Renal pelvis (tissue), 12 donors: ENCODE measurements at places on chromosomes 2 and 18. TPM values are rescaled to one million over a fixed set of nuclear protein-coding genes. Genes with fewer than 3 reads are reported as not detected.

SPATA3 gene
- polyA plus RNA-seq, result not detected

MXD1 gene
- polyA plus RNA-seq, result 10.7 TPM

DNA sequence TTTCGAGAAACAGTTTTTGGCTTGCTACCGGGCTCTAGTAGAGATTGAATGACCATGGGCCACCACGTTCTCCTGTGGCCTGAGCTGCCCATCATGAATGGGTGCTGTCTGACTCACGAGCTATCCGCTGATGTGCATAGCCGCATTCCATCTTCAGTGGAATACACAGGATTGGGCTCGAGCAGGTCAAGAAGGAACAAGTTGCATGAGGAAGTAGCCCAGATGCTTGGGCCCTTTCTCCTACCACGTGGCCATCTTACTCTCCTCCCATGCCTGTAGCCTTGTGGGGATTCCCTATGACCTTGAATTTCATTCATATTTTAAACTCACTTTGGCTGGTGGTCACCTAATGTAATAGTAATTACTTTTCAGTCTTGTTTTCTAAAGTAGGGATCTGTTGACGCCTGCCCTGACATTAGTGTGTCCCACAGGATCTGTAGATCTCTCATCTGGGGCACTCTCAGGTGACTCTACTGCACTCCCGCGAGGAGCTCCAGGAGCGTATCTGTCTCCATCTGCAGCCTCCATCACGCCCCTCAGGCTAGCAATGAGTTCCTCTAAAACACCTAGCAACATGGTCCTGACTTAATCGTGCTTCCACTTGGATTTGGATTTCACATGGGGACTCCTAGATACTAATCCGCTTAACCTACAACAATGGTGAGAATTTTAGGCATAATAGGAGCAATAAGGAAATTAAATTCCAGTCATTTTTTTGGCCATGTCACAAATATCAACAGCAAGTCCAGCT, 67.8 kb downstream of the PSMG2 start:
- DNase-seq, result no peak

- DNase-seq, result no peak
Measured at GRCh38 chr18:66674286-66674685, 70.4 kb upstream of the CDH19 start.
